ENCODE measurements at places on chromosomes 1 and 21.

DNA sequence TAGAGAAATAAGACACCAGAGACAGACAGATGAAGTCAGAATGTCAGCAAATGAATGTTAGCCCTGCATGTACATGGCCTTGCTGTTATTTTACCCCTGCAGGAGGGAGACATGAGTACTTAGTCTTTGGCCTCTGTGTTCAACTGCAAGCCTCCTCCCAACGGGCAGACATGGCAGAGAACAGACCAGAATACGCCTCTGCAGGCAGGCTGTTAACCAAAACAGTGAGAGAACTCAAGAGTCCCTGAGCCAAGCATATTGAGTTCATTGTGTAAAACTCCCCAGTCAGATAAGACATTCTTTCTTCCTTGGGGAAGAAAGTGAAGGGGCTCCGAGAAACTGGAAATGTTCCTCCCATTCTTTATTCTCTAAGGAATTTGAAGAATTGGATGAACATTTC lies 150.9 kb downstream of the PHTF1 start:
- DNase-seq = no peak

GRCh38 chr1:9262096-9262986 lies 27.8 kb downstream of the H6PD start:
- DNase-seq = no peak

GRCh38 chr1:234660536-234661316 lies 50.7 kb upstream of the IRF2BP2 start:
- DNase-seq = no peak

DNA sequence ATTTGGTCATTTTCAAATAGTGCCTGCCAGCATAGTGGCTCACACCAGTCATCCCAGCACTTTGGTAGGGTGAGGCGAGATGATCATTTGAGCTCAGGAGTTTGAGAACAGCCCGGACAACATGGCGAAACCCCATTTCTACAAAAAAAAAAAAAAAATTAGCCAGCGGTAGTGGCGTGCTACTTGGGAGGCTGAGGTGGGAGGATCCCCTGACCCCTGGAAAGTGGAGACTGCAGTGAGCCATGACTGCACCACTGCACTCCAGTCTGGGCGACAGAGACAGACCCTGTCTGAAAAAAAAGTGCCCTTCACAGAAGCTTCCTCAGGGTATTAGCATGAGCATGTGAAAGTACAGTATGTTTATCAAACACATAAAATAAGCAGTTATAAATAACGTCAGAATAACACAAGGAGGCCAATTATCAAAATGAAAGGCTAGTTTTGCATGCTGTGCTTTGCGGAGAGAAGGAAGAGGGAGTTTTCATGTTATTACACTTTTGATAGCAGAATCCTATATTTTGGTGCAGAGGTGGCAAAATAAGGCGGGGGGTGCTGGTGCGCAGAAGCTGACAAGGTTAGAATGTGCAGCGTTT lies 781 bp upstream of the METTL13 start:
- DNase-seq = no peak

- no peak for DNase-seq
These were observed 85.3 kb upstream of the SERBP1 start for GRCh38 chr1:67515324-67516080.
